ENCODE measurements at places on chromosomes 1 and 21.

DNA sequence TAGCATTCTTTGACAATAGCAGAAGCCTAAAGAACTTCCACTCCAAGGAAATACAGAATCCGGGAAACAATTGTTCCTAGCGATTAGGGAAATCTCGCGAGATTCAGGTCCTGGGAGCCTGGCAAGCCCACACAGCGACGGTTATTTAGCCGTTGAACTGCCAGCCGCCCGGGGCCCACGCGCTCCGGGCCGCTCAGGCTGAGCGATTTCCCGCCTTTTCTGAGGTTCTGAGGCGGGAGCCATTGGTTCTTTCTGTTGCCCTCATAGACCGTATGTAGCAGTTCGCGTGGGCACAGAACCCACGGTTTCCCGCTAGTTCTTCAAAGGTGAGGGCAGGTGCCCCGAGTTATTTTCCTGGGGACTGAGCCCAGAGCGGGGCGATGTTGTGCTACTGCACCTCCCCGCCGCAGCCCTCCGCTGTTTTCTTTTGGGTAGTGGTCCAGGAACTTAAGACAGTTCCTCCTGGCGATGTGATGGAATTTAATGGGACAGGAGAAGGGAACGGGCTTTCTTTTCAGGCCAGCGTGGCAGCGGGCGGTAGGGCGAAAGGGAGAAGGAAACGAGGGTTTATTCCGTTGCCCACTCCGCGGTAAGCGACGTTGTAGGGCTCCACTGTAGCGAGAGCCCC is at the start of gene SYCP1:
SYCP1 (plus strand) TSS at position 171 of the 628 bp plus-strand sequence. CDS start 602 bp downstream, outside the sequence.
- no peak for DNase-seq

- no peak for DNase-seq
These were observed 44.9 kb upstream of the COL6A2 start for GRCh38 chr21:46052703-46053651.

- DNase-seq: no peak
These were observed 625 bp upstream of the DARS2 start for GRCh38 chr1:173823781-173824314.

- no peak for DNase-seq
These were observed 63.0 kb downstream of the VCAM1 start for GRCh38 chr1:100782473-100783039.

DNA sequence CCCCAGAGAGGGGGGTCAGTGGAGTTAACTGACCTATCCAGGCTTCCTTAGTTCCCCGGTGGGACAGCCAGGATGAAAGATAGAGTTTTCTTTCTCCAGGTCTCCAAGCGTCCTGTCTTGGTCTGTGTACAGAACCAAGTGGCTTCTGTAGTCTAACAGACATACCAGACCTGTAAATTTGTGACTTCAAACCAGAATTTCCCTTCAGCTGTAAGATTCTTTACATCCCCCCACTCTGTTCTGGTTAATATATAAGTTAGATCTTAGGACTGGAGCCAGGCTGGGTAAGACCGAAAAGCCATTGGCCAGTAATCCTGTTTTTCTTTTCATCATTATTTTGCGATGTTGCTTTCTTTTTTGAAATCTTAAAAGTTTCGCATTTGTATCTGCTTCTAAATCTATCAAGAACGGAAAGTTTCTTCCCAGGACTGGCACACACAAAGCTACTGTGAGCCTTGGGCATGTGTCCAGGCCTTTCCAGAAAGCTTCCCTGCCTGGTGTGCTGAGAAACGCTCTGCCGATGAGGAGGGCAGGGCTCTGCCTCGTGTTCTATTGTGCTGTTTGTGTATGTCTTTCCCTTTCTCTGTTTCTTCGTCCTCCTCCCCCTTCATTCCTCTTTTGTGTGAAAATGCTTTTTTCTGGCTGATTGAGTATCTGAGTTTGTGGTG is 72.3 kb downstream of the RGL1 start:
- DNase-seq: no peak

- DNase-seq: no peak
These were observed 6.4 kb downstream of the SMCP start for GRCh38 chr1:152884506-152884905.

DNA sequence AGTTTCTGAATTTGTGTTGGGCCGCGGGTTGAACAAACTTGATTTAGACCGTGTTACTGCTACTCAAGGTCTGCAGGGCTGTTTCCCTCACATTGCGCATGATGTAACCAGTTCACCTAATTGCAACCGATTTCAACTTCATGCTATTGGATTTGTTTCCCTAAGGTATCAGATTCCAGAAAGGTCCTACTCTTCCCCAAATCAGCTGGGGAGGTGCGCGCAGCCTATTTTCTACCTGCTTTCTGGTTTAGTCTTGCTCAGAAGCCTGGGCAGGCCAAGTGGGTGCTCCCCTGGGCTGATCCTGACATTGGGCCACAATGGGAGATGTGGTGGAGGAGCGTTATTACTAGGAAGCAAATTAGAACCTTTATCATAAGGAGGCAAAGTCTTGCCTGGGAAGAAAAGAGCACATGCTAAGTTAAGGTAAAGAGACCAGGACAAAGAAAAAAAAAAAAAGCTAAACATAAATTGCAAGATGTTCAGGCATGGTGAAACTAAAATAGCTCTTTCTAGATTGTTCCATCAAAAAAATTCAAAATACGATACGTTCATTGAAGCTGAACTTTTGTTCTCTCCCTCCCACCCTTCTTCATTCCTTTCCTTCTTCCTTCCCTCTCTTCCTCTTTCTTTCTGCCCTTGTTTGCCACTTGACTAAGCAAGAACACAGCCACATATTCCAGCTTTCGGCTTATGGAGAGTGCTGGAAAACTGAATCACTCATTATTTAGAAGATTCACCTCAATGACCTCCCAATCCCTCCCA is 28.8 kb upstream of the TARBP1 start:
- DNase-seq: no peak

GRCh38 chr1:61828805-61829204 is 86.5 kb downstream of the PATJ start:
- DNase-seq: no peak

- no peak for DNase-seq
These were observed 142.0 kb downstream of the ZNF648 start for GRCh38 chr1:181919542-181919941.

GRCh38 chr1:152228831-152229230 is 4.8 kb upstream of the HRNR start:
- DNase-seq: no peak

DNA sequence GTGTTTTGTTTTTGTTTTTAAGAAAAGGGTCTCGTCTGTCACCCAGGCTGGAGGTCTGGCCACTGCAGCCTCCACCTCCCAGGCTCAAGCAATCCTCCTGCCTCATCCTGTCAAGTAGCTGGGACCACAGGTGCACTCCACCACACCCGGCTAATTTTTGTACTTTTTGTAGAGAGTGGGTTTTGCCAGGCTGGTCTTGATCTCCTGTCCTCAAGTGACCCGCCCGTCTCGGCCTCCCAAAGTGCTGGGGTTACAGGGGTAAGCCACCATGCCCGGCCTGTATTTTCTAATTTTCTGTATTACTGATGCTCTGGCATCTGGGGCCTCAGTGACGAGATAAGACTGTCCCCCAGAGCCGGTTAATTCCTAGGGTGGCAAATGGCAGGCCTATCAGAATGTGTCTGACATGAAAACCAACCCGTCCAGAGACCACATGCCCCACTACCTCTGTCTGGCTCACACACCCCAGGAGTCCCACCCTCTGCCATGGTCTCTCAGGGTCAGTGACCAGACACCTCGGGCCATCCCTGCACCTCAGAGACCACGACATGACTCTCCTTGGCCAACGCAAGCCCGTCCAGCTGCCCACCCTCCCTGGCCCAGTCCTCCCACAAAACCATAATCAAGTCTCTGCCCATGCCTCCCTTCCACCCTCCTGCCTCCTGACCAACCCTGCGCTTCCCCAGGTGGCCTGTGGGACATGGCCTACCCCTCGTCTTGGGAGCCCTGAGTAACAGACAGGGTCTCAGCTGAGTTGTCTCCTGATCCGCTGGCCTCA is 12.5 kb downstream of the NPHP4 start:
- no peak for DNase-seq

DNA sequence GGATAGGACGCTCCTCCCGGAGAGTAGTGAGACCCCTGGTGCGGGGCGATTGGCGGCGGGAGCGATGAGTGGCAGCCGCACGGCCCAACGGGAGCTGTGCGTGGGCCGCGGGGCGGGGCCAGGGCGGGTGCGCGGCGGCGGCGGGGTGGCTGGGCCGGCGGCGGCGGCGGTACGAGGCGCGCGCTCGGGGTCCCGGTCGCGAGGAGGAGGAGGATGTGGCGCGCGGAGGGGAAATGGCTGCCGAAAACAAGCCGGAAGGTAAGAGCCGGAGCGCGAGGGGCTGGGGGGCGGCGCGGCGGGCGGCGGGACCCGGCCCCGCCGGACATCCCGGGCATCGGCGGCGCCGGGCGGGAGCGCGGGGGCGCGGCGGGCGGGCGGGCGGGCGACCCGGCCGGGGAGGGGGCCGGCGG is at the start of gene CAMTA1:
CAMTA1 (plus strand) TSS at position 137 of the 410 bp plus-strand sequence; CDS start at position 214, 77 bp downstream.
- DNase-seq: no peak

DNA sequence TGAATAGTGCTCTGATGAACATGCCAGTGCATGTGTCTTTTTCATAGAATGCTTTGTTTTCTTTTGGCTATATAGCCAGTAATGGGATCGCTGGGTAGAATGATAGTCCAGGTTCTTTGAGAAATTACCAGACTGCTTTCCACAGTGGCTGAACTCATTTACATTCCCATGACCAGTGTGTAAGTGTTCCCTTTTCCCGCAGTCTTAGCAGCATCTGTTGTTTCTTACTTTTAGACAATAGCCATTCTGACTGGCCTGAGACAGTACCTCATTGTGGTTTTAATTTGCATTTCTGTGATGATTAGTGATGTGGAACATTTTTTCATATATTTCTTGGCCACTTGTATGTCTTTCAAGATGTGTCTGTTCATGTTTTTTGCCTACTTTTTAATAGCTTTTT is 784.5 kb downstream of the USP25 start:
- no peak for DNase-seq

DNA sequence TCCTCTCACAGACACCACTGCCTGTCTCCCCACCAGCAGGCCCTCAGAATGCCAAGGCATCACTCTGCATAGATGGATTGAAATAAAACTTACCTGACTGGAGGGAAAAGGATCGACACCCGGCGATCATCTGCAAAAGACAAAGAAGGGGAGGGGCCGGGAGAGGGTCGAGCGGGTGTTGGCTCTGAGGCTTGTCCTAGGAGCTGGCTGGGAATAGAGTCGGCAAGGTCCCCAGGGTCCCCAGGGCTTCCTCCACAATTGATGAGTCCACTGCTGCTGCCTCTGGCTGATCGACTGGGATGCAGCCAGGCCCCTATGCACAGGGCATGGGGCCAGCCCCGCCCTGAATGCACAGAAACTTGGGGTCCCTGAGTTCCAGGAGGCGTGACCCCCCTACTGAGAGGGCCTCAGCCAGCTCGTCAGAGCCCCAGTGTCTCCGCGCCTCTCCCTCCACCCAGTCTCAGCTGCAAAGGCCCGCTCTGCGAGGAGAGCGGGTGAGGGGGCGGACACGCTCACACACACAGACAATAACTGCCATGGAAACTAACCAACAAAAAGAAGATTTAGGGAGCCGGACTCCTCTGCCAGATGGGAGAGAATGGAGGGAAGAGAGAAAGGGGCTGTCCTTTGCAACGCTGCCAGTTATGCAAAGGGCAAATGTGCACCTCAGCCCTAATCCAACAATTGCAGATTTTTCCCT is at the start of gene KLHDC8A:
KLHDC8A (minus strand) TSS at position 483 of the 700 bp plus-strand sequence. CDS start 13,318 bp downstream, outside the sequence.
- no peak for DNase-seq

- no peak for DNase-seq
These were observed 263.2 kb upstream of the ZP4 start for GRCh38 chr1:238153939-238154338.

- DNase-seq: no peak
These were observed 256.3 kb upstream of the IRF2BP2 start for GRCh38 chr1:234866007-234866866.

- no peak for DNase-seq
These were observed 4.5 kb upstream of the EXTL1 start for GRCh38 chr1:26016953-26017545.

GRCh38 chr1:187985145-187985896 is 1156.6 kb downstream of the PLA2G4A start:
- no peak for DNase-seq

DNA sequence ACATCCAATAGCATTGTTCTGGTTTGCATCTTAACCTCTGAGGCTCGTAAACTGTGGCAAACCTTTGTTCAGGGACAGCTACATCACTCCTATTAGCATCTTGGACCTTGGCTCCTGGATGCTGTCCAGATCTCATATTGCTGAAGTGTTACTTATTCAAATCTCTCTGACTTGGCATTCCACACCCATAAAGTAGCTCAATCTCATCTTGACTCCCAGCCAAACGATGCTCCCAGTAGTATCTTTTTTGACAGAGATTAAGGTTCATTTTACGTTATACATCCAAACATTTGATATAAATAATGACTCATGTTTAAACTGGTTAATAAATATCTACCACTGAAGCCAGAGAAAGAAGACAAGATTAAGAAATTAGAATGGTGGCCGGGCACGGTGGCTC is 4.4 kb upstream of the FLVCR1 start:
- DNase-seq: no peak

DNA sequence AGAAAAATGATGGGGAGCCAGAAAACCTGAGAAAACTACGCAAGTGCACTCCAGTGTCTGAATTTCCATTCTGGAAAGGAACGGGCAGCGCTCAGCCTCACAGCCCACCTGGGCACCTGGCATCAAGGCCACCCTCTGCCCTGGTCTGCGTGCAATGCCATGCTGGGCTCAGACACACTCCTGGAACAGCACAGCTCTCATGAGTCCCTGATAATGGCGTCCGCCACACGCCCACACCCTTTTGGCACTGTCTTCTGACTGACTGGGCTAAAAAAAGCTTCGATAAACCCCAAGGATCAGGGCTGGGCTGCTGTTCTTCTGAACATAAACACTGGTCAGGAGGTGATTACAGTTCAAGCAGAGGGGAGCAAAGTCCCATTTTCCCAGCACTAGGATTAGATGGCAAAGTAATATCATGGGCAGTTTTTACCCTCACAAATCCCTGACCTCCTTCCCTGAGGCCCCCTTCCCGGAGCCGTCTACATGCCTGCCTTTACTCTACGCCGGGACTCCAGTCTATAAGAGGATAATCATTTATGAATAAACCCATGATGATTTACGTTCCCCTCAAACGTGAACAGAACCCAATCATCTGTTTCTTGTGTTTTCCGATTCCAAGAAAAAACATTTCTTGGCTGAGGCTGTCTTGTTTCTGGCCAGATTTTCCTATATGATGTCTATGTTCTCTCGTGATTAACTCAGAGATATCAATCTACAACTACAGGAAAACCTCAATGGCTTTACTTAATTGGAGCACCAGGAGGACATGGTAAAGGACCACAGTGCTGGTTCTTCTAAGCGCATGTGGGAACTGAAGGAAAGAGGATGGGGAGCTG is 22.6 kb downstream of the RCAN1 start:
- DNase-seq: no peak

- no peak for DNase-seq
These were observed 69.3 kb downstream of the NKAIN1 start for GRCh38 chr1:31170486-31170735.

DNA sequence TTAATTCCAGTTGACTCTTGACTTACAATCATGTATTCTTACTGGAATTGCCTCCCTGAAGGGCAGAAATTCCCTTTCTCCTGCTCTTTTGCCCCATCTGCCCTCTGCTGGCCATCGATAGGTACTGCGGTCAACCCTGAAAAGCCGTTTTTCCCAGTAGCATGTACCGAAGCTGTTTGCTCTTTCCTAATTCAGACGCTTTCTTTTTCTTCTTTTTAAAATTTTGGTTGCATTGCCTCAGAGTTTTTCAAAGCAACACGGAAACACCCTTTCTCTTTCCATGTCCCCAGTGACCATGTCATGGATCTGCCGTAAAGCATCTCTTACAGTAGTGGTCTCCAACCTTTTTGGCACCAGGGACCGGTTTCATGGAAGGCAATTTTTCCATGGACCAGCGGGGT is 164.2 kb upstream of the C1orf21 start:
- DNase-seq: peak; percentile 11

All from stimulated activated CD8-positive, alpha-beta memory T cell treated with anti-CD3 and anti-CD28 coated beads, Interleukin-15, amount 100 ng/mL, for 1 hour (primary cell).